ENCODE measurements at places on chromosomes 3 and 15.
A peak's percentile ranks its signal among the peaks of the same experiment; 100 is the strongest.

- DNase-seq: no peak
Observed at GRCh38 chr3:41301548-41301947, 102.2 kb downstream of the CTNNB1 start.

DNA sequence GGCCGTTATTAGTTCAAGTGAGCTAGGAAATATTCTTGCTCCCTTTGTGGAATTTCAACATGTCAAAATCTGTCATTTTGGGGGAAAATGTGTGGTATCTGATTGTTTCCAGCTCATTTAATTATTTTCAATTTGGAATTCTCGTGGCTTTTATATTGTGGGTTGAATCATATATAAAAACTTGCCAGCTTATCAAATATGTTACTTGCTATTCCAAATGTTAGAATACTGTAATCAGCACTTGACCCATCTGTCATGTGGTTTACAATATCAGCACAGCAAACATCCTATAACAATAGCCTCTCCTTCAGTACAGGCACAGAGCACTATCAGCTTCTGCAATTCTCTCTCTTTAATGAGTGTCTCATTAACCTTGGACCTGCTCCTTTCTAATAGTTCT lies 130.2 kb upstream of the FEZF2 start:
- no peak for DNase-seq

- no peak for DNase-seq
Observed at GRCh38 chr3:44845528-44846520, 15.9 kb upstream of the TMEM42 start.

DNA sequence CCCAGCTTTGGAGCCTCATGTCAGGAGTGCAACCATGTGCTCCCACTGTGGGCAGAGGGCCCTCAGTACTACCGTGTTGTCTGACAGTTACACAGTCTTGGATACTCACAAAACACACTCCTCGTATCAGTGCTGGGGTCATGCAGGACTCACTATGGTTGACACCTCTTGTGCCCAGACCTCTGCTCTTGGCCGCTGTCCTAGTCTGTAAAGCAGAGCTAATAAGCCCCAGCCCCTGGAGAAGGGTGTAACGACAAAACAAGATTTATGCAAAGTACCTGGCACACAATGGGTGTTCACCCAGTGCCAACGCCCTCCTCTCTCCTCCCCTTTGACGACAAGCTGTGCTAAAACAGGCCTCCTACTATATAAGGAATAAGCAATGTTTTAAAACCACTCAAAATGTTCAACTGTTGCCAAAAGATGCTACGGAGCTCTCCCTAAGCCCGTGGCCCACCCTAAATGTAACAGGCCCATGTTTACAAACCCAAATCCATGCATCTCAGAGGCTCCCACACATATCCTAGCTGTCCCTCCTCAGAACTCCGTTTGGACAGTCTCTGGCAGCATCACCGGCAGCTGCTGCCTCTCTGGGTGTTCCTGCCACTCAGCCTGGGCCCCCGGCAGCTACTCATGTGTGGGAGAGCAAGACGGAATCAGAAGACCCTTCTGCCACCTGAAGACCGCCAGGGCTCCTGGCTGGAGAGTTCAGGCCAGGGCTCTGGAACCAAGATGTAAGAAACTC lies 65.8 kb downstream of the MRPL46 start:
- DNase-seq: no peak

GRCh38 chr3:177441813-177442646 lies 244.7 kb upstream of the TBL1XR1 start:
- no peak for DNase-seq

DNA sequence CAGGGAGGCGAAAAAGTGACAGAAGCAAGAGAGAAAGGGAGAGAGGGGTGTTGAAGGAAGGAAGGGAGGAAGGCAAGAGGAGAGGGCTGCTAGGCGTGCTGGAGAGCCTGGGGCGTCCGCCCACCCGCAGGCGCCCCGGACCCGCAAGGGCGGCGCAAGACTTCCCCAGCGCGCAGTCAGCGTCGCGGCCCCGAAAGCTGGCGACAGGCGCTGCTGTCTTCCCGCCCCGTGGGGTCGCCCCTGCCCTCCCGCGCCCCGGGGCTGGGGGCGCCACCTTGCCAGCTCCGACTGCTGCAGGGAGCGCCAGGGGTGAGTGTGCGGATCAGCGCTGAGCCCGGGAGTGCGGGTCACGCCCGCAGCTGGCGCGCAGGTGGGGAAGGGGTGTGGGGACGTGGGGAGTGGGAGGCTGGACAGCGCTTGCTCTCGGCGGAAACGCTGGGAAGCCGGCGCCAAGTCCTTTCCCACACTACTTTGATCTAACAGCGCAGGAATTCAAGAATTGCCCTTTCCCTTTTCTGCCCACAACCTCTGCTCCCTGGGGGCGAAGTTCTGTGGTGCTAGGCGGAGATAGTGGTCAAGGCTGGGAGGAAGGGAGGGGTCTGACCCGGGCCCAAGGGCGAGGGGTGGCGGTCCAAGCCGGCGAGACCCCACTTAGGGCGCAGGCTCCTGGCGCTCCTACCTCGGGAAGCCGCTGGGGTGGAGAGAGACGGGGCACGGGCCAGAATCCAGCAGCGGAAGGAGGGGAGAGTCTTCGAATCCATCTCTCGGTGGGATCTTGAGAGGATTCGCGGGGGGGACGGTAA lies 266.1 kb downstream of the CGGBP1 start:
- peak; percentile 58 for DNase-seq

DNA sequence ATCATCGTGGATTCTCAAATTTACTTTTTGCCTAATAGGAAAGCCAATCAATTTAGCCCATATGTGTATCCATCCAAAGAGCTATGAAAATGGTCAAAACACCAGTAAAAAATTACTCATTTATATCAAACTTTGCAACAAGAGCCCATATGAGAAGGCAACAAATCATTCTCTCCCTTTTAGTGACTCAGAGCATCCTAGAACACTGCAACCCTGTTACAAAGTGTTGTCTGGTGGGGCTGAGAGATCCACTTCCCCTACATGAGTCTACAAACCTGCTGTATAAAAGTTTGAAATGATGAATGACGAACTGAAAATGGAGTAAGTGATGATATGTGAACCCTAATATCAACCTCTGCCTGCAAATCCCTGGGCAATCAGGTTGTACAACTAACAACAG lies 23.3 kb downstream of the PDZRN3 start:
- no peak for DNase-seq

DNA sequence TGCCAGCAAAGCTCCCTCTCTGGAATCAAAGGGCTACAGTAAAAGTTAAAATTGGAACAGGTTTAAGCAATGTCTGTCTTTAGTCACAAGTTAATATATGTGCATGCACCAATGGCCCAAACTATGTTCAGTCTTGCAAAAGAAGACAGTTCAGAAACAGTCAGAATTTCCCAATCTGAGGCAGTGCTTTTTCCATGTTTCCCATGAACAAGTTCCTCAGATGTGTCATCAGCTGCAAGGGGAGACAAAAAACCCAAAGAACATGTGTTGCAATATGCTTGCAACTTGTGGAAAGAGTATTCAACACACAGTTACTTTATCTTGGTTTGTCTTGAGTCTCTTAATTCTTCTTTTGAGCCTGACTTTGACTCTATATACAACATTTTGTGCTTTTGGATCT lies 148.4 kb downstream of the USP13 start:
- no peak for DNase-seq

DNA sequence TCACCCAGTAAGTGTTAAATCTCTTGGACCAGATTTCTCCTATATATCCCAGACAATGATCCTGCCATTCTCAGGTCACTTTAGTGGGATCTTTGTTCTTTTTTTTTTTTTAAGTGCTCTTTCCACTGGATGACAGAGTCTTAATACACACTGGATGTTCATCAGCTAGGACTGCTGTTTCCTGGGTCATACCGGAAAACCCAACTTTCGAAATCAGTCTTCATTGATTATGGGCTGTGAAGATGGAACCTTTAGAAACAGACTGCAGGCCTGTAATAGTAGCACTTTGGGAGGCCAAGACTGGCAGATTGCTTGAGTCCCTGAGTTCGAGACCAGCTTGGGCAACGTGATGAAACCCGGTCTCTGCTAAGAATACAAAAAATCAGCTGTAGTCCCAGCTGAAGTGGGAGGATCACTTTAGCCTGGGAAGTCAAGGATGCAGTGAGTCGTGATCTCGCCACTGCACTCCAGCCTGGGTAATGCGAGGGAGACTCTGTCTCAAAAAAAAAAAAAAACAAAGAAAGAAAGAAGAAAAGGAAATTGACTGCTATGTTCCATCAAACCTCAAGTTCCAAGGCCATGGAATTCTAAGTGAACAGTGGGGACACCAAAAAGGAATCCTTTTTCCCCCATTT lies 2.3 kb downstream of the EOGT start:
- DNase-seq: no peak

GRCh38 chr3:131669600-131669999 lies 166.8 kb upstream of the MRPL3 start:
- DNase-seq: no peak

DNA sequence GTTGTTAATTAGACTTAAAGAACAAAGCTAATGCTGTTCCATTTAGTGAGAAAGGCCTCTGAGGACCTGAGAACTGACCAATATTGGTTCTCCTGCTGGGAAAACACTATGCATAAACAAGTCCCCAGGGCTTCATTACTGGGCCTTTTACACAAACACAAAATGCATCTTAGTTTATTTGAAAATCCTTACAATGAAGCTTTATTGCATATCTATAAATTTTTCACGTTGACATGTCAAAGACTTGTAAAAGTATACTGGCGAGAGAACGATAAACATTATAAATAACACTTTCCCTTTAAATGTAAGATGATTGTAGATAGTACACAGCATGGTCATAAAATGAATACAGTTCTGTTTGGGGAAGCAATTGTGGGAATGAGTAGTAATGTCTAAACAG lies 151.7 kb downstream of the ROBO2 start:
- peak; percentile 4 for DNase-seq

- no peak for DNase-seq
Observed at GRCh38 chr3:4515916-4516579, 22.9 kb downstream of the ITPR1 start.

GRCh38 chr3:89973156-89973555 lies 865.7 kb downstream of the EPHA3 start:
- no peak for DNase-seq

DNA sequence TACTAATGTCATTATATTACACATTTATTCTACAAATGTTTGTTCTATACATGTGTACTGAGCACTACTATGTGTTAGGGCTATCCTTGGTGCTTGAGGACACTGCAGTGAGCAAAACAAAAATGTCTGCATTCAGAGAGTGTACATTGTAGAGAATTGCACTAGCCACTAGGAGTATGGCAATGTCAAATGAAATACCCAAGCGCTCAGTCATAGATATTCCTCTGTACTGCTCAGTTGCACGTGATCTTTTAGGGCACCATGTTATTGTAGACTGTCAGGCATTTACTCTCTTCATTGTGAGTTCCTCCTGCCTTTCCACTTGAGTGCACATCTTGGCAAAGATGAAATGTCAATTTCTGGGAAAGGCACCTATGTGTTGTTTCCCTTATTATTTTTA lies 36.8 kb downstream of the FNDC3B start:
- DNase-seq: no peak

DNA sequence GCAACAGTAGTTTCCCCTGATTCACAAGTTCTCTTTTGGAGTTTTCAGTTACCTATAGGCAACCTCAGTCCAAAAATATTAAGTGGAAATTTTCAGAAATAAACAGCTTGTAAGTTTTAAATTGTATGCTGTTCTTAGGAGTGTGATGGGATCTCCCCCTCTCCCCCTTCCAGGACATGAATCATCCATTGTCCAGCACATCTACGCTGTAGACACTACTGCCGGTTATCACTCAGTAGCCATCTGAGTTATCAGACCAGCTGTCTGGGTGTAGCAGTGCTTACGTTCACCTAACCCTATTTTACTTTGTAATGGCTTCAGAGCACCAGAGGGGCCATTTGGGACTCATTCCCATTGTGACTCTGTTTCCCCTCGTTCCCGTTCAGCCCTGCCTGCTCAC lies 96.7 kb upstream of the PLXNA1 start:
- DNase-seq: no peak

- no peak for DNase-seq
Observed at GRCh38 chr3:70006089-70006488, 6.6 kb downstream of the SAMMSON start.

GRCh38 chr15:36230776-36231175 lies 348.6 kb upstream of the CDIN1 start:
- DNase-seq: no peak

GRCh38 chr3:128709038-128709437 lies 16.9 kb upstream of the RAB7A start:
- DNase-seq: no peak

DNA sequence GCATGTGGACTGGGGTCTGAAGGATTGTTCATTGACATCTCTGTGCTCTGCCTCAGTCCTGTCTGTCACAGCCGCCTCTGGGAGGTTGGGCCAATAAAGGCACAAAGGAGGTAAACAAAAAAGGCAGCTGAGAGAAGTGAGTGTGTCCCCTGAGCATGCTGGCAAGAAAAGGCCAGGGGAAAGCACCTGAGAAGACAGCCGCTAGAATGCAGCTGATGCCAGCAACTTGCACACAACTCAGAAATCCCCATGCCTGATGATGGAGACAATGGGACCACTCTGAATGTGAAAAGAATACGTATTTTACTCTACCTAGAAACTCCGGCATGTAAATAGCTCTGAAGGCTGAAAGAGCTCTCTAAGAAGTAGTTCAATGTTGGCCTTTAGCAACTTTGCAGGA lies 118.7 kb downstream of the KCNH8 start:
- no peak for DNase-seq

- no peak for DNase-seq
Observed at GRCh38 chr3:150736903-150737832, 25.8 kb downstream of the SIAH2 start.

DNA sequence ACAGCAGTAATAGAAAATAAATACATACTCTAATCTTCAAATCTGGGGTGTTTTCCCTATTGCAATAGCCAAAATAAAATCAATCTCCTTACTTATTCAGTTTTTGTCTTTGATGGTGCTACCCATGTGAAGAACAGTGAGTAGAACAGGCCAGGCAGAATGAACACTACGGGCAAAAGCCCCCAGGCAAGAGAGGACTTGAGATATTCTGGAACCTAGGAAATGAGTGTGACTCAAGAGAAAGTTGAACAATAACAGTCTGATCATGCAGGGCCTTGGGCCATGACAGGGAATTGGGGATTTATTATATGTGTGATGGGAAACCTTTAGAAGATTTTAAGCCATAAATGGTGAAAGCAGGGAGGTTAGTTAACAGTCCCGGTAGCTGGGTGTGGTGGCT lies 14.0 kb upstream of the DUT start:
- no peak for DNase-seq

GRCh38 chr3:43370293-43370980 lies 84.1 kb downstream of the SNRK start:
- no peak for DNase-seq

- DNase-seq: no peak
Observed at GRCh38 chr3:177443469-177443868, 246.2 kb upstream of the TBL1XR1 start.

GRCh38 chr15:28955160-28955992 lies 69.6 kb downstream of the APBA2 start:
- no peak for DNase-seq

- no peak for DNase-seq
Observed at GRCh38 chr3:12175137-12175593, 16.5 kb upstream of the TIMP4 start.

Data from NCI-H1417 (cell line).